Esophagus squamous epithelium (tissue), 5 donors: ENCODE measurements at places on chromosomes 16 and 17.

DNA sequence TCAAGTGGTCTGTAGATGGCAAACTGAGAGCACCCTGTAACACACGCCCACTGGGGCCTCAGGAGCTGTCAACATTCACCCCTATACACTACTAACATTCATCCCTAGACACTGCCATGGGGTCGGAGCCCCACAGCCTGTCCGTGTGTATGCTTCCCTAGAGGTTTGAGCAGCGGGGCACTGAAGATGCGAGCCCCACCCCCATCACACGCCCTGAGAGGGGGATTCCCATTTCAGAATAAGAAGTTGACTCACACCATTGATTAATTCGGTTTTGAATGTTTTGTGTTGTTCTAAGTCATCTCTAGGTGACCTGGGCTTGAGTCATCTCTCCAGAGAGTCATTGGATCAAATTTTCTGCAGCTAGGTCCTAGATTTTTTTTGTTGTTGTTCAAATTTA is 37.3 kb upstream of the MMD start:
- DNase-seq, result no peak

DNA sequence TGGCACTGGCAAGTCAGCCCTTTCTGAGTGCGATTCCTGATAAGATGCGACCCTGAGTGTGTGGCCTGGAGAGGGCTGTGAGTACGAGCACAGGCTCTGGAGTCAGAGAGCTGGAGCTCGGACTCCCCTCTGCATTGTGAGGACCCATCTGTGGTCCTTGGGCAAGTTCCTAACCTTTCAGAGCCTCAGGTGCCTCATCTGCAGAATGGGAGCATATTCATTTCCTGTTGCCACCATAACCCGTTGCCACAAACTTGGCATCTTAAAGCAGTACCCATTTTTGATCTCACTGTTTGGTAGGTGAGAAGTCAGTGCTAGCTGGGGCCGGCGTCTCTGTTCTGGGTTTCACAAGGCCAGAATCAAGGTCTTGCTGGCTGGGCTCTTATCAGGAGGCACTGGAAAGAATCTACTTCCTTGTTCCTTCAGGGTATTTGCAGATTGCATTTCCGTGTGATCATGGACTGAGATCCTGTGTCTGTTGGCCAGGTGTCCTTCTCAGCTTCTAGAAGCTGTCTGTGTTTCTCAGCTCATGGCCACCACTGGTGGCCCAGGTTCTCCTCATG is 20.2 kb downstream of the KNOP1 start:
- no peak for DNase-seq

DNA sequence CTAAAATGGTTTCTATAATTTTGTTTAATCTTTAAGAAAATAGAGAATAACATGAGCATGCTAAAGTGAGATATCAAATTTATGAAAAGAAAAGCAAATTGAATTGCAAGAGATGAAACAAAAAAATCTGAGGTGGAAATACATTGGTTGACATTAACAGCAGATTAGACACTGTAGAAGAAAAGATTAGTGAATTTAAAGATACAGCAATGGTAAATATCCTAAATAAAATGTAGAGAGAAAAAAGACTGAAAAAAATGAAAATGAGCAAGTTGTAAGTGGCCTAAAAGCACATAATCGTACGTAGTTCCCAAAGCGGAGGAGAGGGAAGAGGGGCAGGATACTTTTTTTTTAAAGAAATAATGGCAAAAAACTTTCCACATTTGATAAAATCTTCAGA is 30.5 kb upstream of the ALDH3A2 start:
- no peak for DNase-seq

GRCh38 chr16:85465328-85466303 is 147.5 kb upstream of the GSE1 start:
- DNase-seq, result no peak

GRCh38 chr16:79250502-79251098 is 349.9 kb downstream of the MAF start:
- DNase-seq, result no peak

- no peak for DNase-seq
These were observed 128.1 kb downstream of the AIPL1 start for GRCh38 chr17:6306820-6307219.
